ENCODE measurements at places on chromosomes 7 and 10.
A peak's percentile ranks its signal among the peaks of the same experiment; 100 is the strongest.

GRCh38 chr10:119663866-119664698 lies 12.9 kb downstream of the BAG3 start:
- H3K27me3 ChIP-seq = no peaks in the 10 kb centered on the region
- no peaks in the 10 kb centered on the region for H3K36me3 ChIP-seq
- H3K4me1 ChIP-seq = peaks cover 14% of the 10 kb centered on the region
- no peak overlapping the region for H3K27ac ChIP-seq
- no peak overlapping the region for H3K4me3 ChIP-seq

GRCh38 chr10:33886299-33886698 lies 551.8 kb upstream of the NRP1 start:
- H3K27me3 ChIP-seq = no peaks in the 10 kb centered on the region
- no peaks in the 10 kb centered on the region for H3K4me1 ChIP-seq
- no peak overlapping the region for H3K27ac ChIP-seq
- DNase-seq = no peak
- no peak overlapping the region for H3K4me3 ChIP-seq

- no peak for DNase-seq
- no peaks in the 10 kb centered on the region for H3K27me3 ChIP-seq
Observed at GRCh38 chr10:43931308-43931930, 282.7 kb upstream of the ZNF32 start.

DNA sequence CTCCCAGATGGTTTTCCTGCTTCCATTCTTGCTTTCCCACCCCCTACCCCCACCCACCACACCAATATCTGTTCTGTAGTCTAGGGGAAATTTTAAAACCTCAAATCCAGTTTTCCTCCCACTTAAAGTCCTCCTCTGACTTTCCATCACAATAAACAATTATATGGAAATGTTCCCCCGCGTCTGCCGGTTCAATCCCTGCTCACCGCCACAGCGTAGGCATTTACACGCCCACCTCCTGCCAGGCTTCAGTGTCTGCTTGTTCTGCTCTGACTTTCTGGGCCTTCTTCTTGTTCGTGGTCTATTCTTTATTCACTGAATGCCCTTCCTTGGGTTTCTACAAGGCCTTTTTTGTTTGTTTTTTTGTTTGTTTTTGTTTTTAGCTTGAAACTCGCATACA lies 633.0 kb upstream of the MKI67 start:
- H3K27ac ChIP-seq = no peak overlapping the region
- H3K27me3 ChIP-seq = no peaks in the 10 kb centered on the region
- no peaks in the 10 kb centered on the region for H3K36me3 ChIP-seq
- no peak overlapping the region for H3K4me3 ChIP-seq

DNA sequence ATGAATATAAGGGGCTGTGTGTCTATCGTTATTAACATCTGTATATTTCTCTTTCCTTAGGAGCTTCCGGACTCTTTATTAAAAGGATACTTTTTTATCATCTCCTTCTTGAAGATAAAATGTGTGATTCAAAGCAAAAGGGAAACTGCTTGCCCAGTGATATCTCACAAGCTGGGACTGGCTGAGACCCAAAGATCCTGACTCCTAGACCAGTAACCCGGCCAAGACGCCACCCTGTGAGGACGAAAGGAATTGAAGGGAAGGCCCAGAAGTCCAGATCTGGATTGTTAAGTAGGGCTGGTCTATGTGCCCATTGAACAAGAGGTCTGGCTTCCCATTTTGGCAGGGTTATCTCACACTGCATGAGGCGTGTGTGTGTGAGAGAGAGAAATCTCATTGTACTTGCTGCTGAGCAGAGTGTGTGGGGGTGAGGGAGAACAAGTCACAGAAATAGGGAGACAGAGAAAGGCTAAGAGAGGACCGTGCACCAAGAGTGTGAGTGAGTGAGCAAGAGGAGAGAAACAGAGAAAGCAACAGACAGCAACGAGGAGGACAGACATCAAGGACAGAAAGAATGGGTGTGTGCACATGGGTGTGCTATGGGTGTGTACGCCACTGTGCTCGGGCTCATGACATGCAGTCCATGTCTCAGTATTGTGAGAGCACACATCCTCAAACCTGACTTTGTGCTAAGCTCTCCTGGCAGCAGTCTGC lies 75.4 kb downstream of the PLXNA4 start:
- H3K36me3 ChIP-seq = no peaks in the 10 kb centered on the region
- H3K4me3 ChIP-seq = no peak overlapping the region
- H3K27ac ChIP-seq = no peak overlapping the region
- DNase-seq = peak; percentile 48

- H3K4me1 ChIP-seq = peaks cover 36% of the 10 kb centered on the region
- peaks cover 27% of the 10 kb centered on the region for H3K27me3 ChIP-seq
- H3K27ac ChIP-seq = no peak overlapping the region
Observed at GRCh38 chr7:70678621-70679251, 453.2 kb upstream of the GALNT17 start.

- DNase-seq = peak; percentile 67
- peaks cover 40% of the 10 kb centered on the region for H3K4me1 ChIP-seq
- H3K27ac ChIP-seq = peak overlapping the region; percentile 92
Observed at GRCh38 chr10:83545901-83546391, 593.4 kb upstream of the GHITM start.

- H3K27ac ChIP-seq = no peak overlapping the region
- peaks cover 29% of the 10 kb centered on the region for H3K4me1 ChIP-seq
- DNase-seq = no peak
- H3K36me3 ChIP-seq = no peaks in the 10 kb centered on the region
- H3K27me3 ChIP-seq = no peaks in the 10 kb centered on the region
- H3K4me3 ChIP-seq = no peak overlapping the region
Observed at GRCh38 chr7:2564970-2565540, 6.3 kb downstream of the IQCE start.

DNA sequence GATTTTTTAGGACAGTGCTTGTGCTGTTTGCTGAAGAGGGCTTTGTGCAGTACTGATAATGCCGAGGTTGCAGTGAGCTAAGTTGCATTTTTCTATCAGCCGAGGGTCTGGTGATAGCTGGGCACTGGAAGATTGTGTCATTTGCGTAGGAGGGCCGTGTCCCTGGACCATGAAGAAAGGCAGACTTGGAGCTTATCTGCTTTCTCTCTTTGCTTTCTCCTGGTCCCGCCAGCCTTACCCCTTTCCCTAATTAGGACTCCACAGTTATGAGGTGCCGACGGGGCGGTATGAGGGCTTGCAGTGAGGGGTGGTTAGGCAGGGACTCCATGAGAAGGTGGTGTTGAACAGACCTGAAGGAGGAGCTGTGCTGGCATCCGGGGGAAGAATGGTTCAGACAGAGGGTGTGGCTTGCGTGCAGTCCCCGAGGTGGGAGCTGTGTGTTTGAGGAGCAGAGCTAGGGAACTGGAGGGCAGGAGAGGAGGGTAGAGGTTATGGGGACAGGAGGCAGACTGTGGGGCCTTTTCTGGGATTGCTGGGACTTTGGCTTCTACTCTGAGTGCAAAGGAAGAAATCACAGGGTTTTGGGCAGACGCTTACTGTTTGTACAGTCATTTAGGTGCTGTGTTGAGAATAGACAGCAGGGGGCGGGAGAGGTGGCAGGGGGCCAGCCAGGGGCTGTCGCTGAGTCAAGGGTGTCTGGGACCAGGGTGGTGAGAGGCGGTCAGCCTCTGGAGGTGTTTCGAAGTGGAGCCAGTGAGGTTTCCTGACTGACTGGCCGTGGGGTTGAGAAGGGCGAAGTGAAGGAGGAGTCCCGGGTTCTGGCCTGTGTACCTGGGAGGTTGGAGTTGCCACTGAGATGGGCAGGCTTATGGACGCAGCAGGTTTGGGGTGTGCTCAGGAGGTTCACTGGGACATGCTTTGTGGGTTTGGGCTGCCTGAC lies 43.4 kb downstream of the PRF1 start:
- no peak overlapping the region for H3K27ac ChIP-seq
- H3K27me3 ChIP-seq = no peaks in the 10 kb centered on the region
- H3K4me1 ChIP-seq = peaks cover 10% of the 10 kb centered on the region
- peak; percentile 67 for DNase-seq
- no peak overlapping the region for H3K4me3 ChIP-seq

DNA sequence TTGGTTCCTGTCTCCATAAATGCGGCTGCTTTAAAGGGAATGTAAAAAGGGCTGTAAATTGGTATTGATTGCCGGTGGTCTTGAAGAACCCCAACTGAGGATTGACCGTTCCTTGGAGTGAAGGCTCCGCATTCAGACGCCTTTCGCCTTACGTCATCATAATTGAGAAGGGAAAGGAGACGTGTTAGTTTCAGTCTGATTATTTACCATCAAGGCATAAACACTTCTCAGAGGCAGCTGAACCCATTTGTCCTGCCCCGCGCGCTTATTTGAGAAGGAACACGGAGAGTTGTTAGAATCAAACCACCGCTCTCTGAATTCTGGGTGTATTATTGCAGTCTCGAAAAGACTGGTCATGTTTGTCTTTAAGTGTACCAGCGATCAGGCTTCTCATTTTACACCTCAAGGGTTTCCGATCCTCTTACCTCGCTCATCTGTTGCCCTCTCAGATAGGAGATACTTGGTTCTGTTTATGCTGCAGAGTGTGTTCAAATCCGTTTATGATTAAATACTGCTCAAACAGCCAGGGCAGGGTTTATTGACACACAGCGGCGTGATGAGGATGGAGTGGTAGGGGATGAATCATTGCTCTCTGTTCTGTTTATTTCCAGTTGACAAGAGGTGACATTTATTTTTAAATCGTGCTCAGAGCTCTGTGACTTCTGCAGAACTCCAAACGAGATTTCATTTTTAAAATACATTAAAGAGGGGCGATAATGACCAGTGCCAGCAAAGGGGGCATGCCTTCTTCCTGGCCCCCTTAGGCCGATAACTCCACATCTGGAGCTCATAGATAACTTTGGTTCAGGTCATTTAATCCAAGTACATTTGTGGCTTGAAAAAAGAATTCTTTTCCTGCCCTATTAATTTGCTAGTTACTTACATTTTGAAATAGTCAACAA lies 30.4 kb downstream of the FOXK1 start:
- H3K36me3 ChIP-seq = no peaks in the 10 kb centered on the region
- no peak overlapping the region for H3K4me3 ChIP-seq
- DNase-seq = no peak

DNA sequence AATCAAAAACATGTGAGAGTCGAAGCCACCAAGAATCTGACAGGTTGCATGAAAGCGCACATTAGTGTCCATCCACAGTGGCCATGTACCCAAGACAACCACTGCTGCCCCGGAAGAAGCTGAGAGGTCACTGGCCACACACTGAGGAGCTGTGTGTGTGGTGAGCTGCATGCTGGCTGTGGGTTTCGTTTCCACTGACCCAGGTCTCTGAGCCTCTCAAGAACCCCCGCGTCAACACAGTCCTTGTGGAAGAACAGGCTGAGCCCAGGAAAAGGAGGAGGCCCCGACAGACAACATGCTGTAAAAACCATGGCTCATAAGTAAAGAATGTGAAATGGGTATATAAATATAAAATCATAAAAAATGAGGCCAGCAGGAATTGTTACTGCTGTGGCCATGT lies 8.2 kb downstream of the VIPR2 start:
- no peak overlapping the region for H3K4me3 ChIP-seq
- no peaks in the 10 kb centered on the region for H3K27me3 ChIP-seq
- no peaks in the 10 kb centered on the region for H3K36me3 ChIP-seq

DNA sequence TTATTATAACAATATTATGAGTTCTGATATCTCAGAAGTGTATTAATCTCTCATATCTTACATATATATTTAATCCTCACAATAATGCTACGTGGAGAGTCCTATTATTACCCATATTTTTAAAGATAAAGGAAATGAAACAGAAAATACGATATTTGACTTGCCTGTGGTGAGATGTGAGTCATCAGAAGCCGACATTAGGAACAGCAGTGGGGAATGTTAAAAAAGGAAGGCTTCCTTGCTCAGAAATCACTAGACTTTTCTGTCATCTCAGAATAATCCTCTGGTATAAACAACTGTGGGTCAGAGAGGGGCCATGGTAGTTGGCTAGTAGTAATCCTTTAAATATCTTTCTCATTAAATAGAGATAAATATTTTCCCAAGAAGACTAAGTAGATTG lies 402.3 kb upstream of the PCDH15 start:
- H3K4me3 ChIP-seq = no peak overlapping the region
- DNase-seq = no peak
- H3K36me3 ChIP-seq = no peaks in the 10 kb centered on the region
- H3K27me3 ChIP-seq = no peaks in the 10 kb centered on the region
- H3K4me1 ChIP-seq = no peaks in the 10 kb centered on the region

GRCh38 chr7:70573696-70574095 lies 558.2 kb upstream of the GALNT17 start:
- H3K27me3 ChIP-seq = peaks cover 86% of the 10 kb centered on the region
- DNase-seq = no peak
- H3K4me3 ChIP-seq = no peak overlapping the region
- no peaks in the 10 kb centered on the region for H3K36me3 ChIP-seq
- no peak overlapping the region for H3K27ac ChIP-seq

DNA sequence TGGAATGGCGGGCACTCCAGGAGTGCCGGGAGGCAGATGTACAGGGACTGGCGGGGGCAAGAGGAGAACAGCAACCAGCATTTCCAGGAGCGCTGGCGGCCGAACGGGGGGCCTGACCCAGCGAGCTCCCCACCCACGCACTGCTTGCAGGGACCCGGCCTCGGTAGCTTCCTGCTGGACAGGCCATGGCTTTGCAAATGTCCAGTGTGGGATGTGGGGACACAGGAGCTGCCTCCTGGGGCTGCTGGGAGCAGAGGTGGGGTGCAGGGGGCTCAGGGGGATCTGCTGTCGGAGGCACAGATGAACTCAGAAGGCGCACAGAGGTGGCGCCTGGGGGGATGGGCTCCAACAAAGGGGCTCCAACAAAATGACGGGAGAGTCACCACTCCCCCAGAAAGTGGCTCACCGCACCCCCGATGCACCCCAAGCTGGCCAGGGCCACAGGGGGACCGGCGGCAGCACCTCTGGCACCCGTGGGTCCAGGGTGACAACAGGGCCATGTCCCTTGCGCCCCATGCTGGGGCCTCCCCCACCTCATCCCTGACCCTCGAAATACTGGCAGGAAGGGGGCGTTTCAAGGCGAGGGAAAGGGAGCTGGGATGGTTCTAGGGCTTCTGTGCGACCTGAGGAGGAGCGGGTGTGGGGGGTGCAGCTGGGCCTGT lies 41.1 kb downstream of the AP5Z1 start:
- no peaks in the 10 kb centered on the region for H3K36me3 ChIP-seq
- no peak overlapping the region for H3K4me3 ChIP-seq
- no peaks in the 10 kb centered on the region for H3K27me3 ChIP-seq
- H3K4me1 ChIP-seq = no peaks in the 10 kb centered on the region
- no peak overlapping the region for H3K27ac ChIP-seq

- peaks cover 12% of the 10 kb centered on the region for H3K4me1 ChIP-seq
- H3K27me3 ChIP-seq = no peaks in the 10 kb centered on the region
- no peak overlapping the region for H3K27ac ChIP-seq
- no peaks in the 10 kb centered on the region for H3K36me3 ChIP-seq
- DNase-seq = no peak
- H3K4me3 ChIP-seq = no peak overlapping the region
Observed at GRCh38 chr7:2920956-2921652, 77.0 kb upstream of the GNA12 start.

- no peak overlapping the region for H3K27ac ChIP-seq
- no peaks in the 10 kb centered on the region for H3K4me1 ChIP-seq
- no peak for DNase-seq
- H3K4me3 ChIP-seq = no peak overlapping the region
- H3K27me3 ChIP-seq = no peaks in the 10 kb centered on the region
Observed at GRCh38 chr7:156059369-156059768, 247.1 kb upstream of the SHH start.
